T-helper 2 cell (primary cell): ENCODE measurements at places on chromosomes 2 and 18.

GRCh38 chr18:45780568-45780967, 44.9 kb upstream of the SIGLEC15 start:
- no peak for DNase-seq

GRCh38 chr2:86518481-86518880, 44.8 kb downstream of the CHMP3 start:
- peak; percentile 14 for DNase-seq

DNA sequence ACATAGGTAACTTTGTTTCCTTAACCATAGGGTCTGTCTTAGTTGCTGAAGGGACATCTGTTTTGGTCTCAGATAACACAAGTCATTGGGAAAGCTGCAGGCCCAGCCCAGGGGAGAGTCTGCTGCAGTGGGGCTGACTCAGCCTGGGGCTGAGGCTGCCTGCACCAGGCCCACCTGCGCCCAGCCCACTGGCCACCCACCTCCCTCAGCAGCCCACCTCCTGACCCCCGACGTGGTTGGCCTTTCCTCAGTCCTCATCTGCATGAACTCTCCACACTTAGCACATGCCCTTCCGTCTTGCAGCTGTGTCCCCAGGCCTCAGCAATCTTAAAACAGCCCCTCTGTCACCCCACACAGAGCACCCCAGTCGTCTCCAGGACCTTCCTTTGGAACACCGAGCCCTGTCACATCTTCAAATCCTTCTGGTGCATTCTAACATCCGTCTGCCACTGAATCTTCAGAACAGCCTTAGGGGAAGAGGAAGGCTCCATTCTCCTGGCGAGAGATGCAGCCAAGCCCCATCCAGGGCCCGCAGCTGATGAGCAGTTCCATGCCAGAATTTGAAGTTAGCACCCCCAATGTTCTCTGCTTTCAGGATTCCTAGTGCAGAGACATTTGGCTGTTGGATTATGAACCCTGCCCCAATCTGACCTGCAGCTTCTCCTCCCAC, 231.4 kb downstream of the SEPTIN10 start:
- no peak for DNase-seq

- DNase-seq: no peak
These were observed 7.1 kb downstream of the ZNF407 start for GRCh38 chr18:74604774-74605173.

DNA sequence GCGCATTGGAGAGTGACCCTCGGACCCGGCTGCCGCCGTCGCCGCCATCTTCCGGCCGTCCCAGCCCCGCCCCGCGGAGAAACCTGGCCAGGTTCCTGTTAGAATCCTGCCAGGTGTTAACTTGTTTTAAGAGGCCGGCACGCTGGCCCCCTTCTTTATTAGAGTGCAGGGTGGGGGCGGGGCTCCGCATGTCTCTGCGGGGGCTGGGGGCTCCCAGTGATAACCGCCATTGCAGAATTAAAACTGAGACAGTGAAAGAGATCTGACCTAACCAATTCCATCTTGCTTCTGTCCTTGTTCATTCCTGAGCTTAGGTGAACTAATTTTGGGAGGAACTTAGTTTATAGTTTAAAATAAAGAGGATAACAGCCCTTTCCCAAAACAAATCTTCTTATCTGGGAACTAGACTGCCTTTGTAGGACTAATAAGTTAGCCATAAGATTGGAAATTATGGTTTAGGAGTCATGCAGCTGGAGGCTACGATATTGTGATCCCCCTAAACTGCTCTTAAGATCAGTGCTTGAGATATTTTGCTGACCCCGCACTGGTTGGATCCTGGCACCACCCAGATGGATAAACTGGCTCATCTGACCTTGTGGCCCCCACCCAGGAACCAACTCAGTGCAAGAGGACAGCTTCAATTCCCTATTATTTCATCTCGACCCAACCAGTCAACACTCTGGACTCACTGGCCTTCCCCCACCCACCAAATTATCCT, 543 bp upstream of the STARD7 start:
- DNase-seq: no peak

GRCh38 chr2:157439824-157440186, 4.1 kb downstream of the CYTIP start:
- no peak for DNase-seq

DNA sequence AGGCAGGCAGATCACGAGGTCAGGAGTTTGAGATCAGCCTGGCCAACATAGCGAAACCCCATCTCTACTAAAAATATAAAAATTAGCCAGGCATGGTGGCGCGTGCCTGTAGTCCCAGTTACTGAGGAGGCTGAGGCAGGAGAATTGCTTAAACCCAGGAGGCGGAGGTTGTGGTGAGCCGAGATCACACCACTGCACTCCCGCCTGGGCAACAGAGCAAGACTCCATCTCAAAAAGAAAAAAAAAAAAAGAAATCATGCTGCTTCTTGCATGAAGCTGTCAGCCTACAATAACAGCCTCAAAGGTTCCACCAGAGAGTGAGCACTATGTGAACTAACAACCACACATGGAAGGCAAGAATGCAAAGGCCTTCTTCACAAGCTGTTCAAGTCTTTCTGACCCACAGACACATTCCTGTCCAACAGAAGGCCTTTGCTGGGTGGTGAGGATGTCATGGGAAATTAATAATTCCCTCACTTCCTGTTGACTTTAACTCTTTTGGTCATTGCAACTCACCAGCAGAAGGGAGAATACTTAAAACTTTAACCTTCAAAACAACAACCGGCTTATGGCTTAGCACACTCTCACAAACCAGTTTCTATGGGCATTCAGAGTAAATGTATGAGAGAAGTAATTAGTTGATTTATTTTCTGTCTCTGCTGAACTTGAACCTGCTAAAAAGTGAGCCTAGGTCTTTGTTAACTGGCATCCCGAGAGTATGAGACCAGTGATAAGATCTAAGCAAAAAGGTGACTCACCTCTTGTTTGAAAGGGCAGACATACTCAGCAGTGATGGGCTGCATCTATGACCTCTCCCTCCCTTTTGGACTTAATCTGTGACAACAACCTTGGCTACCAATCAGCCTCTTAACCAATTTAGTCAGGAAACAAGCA, 11.8 kb downstream of the PLEKHM3 start:
- DNase-seq: no peak

GRCh38 chr2:222024932-222025880, 273.6 kb downstream of the PAX3 start:
- no peak for DNase-seq

DNA sequence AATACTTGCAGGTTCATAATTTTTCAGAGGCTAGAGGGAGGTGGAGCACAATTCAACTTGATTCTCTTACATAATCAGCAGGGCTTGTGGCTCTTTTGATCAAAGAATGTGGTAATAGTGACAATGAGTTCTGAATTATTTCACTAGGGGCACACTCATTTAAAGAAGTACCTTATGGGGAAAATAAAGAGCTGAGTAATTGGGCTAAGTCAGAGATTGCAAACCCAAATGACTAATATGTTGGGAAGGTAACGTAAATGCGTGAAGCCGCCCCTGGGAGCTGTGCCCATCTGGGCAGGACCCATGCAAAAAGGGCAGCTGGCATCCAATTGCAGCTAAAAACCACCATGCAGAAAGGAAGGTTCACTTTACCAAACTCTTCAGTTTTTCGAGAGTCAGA, 35.3 kb downstream of the NCKAP5 start:
- DNase-seq: no peak

GRCh38 chr2:238339395-238339780, 19.1 kb downstream of the TRAF3IP1 start:
- no peak for DNase-seq

GRCh38 chr2:29799628-29800027, 121.8 kb downstream of the ALK start:
- no peak for DNase-seq

GRCh38 chr2:152441961-152442360, 107.0 kb downstream of the FMNL2 start:
- no peak for DNase-seq

- no peak for DNase-seq
These were observed 135.8 kb upstream of the SMAD2 start for GRCh38 chr18:48066225-48066652.

- no peak for DNase-seq
These were observed 25.9 kb upstream of the SULT1C4 start for GRCh38 chr2:108351889-108352288.

- DNase-seq: no peak
These were observed 1337.2 kb upstream of the NRXN1 start for GRCh38 chr2:52369178-52369577.

GRCh38 chr2:178542161-178542560, 61.9 kb downstream of the PLEKHA3 start:
- no peak for DNase-seq

DNA sequence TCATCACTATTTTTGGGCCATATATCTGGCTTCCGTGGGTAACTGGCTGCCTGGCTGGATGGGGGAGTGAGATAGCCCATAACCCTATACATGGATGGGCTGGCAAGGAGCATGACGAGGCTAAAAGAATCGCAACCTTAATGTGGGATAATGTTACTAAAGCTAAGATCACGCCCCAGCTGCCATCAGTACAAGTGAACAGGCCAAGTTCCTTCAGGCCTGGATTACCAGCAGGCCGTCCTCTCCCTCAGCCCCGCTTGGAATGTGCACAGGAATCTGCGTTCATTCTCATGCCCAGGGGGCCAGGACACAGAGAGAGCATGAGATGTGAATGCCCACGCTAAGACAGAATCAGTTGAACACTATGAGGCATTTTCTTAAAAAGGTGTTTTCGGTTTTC, 34.7 kb downstream of the RMC1 start:
- no peak for DNase-seq

DNA sequence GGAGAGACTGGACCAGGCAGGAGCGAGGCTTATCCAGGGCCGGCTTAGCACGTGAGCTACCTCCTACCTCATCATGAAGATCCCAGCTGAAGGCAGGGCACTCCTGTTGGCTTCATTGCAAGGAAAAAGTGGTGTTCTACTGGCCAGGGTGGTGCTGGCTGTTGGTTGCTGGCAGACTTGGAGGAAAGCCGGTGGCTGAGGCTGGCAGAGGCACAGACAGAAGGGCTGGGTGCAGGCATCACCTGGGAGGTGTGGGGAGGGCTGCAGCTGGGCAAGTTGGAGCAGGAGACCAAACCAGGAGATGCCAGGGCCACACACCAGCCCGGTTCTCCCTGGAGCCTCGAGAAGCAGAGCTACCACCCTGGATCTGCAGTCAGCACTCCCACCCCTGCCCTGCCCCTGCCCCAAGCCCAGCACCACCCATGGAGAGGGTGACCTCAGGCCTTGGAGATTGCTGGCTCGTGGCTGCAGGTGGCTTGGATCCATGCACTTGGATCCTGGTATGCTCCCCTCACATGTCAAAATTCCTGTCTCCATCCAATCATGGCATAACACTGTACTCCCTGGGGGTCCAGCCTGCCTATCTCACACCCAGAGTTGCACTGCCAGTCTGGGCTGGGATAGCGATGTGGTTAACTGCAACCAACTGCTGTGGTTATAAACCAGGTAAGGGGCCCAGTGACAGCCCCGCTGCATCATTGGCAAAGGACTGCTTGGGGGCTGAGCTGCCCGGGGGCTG, 49.7 kb downstream of the GLI2 start:
- no peak for DNase-seq

GRCh38 chr2:37614061-37614738, 57.2 kb downstream of the CDC42EP3 start:
- DNase-seq: no peak

GRCh38 chr18:56388571-56388970, 249.8 kb downstream of the TXNL1 start:
- no peak for DNase-seq

DNA sequence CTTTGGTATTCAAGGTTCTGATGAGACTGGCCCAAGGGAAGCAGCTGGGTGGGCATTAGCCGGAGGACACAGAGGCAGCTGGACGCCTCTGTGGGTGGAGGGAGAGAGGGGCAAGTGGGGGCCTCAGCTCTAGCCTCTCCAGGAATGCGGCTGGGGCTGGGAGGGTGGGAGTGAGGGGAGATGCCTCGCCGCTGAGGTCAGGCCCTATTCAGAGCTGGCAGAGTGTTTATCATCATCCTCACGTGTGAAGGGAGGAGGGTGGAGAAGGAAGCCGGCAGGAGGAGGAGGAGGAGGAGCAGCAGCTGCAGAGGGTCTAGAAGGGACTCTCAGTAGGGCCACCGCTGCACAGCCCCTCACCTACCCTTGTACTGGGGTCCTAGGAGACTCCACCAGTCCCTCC, 43.1 kb downstream of the TNS1 start:
- no peak for DNase-seq

DNA sequence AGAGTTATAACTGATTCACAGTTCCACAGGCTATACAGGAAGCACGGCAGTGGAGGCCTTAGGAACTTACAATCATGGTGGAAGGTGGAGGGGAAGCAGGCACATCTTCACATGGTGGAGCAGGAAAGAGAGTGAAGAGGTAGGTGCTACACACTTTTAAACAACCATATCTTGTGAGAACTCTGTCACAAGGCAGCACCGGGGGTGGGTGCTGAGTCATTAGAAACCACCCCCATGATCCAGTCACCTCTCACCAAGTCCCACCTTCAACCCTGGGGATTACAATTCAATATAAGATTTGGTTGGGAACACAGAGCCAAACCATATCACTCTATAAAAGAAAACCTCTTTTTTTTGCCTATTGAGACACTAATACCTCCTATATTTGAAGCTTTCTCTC, 1108.5 kb upstream of the CDH2 start:
- DNase-seq: no peak

DNA sequence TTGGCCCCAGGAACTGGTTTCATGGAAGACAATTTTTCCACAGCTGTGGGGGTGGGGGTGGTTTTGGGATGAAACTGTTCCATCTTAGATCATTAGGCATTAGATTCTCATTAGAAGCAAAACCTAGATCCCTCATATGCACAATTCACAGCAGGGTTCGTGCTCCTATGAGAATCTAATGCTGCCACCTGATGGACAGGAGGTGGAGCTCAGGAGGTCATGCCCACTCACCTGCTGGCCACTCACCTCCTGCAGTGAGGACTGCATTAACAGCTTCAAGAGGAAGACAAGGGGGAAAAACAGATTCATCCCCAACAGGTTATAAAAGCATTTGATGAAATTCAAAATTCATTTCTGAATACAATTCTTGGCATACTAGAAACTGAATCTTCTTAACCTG, 38.5 kb downstream of the THAP4 start:
- DNase-seq: no peak

DNA sequence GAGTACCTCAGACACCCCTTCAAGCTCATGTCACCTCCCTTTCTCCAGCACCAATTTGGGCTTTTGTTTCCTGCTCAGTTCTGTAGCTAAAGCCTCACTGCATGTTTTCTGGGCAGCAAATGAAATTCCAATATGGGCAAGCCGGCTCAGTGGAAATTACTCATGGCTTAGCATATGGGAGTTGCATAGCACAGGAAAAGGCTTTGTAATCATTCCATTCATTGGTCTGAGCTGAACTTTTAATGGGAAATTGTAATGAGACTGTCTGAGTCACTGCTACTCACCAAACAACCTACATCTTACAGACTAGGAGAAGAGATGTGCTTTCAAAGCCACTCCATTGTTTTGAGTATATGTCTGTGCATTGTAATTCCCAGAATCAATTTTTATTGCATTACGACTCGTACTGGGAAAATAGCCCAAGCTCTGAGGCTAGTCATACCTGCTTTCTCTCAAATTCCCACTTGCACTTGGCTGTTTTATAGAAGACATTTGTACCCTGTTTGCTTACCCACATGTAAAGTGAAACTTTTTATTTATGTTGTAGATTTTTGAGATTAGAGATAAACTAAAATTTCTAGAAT, 139.5 kb upstream of the LRATD1 start:
- no peak for DNase-seq

- DNase-seq: no peak
These were observed 71.3 kb upstream of the FN1 start for GRCh38 chr2:215507136-215507535.
